ENCODE measurements at places on chromosomes 2 and 18. TPM values are rescaled to one million over a fixed set of nuclear protein-coding genes. Genes with fewer than 3 reads are reported as not detected.

- no peak for DNase-seq
Observed at GRCh38 chr2:85735691-85736090, 18.1 kb upstream of the ATOH8 start.

GRCh38 chr2:130336877-130337734, 5.6 kb upstream of the IMP4 start:
- DNase-seq: peak; percentile 88

- no peak for DNase-seq
Observed at GRCh38 chr2:133166031-133166430, 402.2 kb downstream of the NCKAP5 start.

DNA sequence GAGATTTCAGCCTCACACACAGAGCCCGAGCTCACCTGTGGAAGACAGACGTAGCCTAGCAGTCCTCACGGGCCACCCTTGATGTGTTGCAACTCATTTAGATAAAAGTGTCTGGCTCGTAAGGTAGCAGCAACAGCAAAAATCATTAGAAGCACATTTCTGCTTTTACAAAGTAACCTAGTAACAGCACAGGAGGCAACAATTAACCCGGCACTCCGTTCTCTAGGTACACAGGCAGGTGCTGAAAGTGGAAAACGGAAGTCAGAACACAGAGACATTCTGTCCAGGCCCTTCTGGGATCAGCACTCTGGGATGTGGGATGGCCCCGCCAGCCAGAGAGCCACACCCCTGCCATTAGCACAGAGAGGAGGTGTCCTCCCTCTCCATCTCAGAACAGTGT, 99.3 kb downstream of the KLHL29 start:
- no peak for DNase-seq

DNA sequence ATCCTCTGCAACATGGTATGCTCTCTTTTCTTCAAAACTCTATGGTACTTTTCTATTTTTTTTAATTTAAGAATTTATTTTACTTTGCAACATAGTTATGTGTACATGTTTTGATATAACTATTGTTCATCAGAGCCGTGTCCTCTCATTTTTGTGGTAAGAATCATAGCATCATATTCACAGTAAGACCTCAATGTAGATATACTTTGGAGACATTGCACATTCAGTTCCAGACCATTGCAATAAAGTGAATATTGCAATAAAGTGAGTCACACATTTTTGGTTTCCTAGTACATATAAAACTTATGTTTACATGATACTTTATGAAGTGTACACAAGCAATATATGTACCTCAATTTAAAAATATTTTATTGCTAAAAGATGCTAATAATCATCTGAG, 22.7 kb upstream of the LINC00305 start:
- DNase-seq: no peak

DNA sequence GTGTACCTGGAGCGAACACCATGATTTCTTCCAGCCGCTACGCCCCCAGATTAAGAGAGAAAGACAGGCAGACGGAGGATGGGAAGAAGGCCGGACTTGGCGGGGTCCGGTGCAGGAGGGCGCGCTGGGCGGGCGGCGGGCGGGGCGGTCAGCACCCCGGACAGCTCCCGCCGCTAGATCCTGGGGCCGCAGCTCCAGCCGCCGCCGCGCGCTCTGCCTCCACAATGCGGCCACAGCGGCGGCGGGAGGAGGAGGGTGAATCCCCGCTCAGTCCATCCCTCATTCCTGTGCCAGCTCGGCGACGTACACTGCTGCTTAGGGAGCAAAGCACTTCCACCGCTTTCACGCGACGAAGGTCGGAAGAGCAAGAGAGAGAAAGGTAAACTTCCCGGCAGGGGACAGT, at the start of gene AKAIN1:
Gene AKAIN1 (minus strand): TSS at position 226 of the 403 bp plus-strand sequence. CDS start 204 bp downstream, at position 22.
- no peak for DNase-seq

DNA sequence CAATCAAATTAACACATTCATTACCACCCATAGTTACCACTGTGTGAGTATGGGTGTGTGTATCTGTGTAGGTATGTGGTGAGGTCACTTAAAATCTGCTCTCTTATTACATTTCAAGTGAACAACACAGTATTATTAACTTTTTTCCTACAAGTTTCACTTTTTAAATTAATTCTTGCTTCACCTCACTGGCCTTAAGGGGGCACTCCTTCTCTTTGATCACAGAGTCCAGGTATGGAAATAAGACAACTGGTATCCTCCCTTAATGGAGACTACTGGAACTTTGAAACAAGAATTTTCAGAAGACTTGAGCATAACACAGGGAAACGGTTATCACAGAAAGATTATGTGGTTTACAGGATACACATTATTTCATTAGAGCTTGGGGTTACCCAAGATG, 255.8 kb downstream of the ASXL3 start:
- no peak for DNase-seq

GRCh38 chr2:30710461-30710860, 96.8 kb downstream of the CAPN13 start:
- no peak for DNase-seq

DNA sequence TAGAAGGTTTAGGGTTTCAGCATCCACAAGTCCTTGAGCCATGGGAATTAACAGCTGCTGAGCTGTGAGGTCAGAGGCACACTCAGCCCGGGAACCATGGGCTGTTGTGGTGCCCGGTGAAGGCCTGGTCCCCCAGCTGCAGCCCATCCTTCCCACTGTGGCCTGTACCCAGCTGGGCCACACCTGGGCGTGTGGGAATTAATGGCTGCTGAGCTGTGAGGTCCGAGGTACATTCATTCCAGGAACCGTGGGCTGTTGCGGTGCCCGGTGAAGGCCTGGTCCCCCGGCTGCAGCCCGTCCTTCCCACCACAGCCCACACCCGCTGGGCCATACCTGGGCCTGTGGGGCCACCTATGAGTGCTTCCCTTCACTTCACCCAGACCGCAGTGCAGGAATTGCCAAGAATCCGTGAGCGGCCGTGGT, 25.2 kb downstream of the TMEM18 start:
- DNase-seq: no peak

DNA sequence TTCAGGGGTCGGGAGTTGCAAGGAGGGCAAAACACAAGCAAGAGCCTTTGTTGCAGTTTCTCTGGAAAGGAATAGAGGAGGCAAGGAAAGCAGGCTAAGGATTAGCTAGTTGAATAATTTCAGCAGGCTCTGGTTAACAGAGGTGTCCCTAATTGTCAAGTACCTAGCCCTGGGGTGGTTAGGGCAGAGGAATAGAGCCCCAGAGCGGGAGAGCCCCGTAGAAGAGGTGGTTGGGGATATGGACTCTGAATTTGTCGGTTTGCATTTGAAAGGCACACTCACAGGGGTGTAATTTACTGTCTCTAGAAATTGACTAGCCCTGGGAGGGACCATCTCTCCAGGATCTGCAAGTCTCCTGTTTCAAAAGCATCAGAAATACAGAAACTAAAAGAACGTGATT, 1030.2 kb downstream of the TMEM182 start:
- no peak for DNase-seq

- DNase-seq: no peak
Observed at GRCh38 chr2:20363578-20363977, 12.9 kb upstream of the PUM2 start.

DNA sequence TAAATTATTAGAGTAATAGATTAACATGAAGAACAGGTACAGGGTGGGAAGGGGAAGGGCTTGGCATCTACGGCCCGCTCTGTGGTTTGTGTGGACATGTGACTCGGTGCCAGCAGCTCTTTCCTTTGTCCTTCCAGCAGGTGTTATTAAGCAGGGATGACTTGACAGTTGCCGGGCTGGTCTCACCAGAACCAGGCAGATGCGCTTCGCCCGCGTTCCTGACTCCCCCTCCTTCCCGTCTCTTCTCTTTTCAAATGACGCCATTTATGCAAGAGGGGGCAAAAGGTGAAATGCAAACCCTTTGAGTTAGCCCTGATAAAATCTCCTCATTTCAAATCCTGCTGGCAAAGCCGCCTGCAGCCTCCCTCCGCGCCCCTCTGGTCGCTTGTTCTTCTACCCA, 38.9 kb upstream of the MGAT4A start:
- DNase-seq: no peak

DNA sequence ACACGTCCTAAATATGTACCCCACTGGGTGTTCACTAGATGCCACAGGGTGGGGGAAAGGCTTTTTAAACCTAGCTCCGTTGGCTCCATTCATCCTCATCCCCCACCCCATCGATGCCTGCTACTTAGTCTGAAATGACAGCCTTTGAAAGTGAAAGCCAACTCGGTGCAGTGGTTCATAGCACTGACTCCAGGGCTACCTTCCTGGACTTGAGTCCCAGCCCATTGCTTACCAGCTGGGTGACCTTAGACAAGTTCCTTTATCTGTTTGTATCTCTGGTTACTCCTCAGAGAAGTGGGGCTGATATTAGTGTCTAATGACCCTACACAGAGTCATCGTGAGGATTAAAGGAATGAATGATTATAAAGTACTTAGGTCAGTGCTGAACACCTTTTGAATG, 24.4 kb downstream of the EHD3 start:
- DNase-seq: no peak

DNA sequence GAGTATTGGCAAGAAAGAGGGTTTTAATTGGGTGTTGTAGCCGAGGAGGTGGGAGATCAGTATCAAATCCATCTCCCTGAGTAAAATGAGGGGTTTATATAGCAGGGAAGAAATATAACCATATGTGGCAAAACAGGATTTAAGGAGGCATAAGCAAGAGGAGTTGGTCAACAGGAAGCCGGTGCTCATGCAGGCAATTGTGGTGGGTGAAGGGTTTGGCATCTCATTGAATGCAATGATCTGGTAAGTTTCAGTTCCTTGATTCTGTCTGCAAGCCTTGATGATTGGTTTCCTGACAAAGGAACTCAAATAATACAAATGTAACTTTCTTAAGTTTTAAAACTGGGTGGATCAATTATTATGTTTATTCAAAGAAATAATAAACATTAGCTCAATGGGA, 564.4 kb upstream of the LINC00305 start:
- DNase-seq: no peak

- no peak for DNase-seq
Observed at GRCh38 chr18:9925369-9925768, 11.6 kb downstream of the VAPA start.

DNA sequence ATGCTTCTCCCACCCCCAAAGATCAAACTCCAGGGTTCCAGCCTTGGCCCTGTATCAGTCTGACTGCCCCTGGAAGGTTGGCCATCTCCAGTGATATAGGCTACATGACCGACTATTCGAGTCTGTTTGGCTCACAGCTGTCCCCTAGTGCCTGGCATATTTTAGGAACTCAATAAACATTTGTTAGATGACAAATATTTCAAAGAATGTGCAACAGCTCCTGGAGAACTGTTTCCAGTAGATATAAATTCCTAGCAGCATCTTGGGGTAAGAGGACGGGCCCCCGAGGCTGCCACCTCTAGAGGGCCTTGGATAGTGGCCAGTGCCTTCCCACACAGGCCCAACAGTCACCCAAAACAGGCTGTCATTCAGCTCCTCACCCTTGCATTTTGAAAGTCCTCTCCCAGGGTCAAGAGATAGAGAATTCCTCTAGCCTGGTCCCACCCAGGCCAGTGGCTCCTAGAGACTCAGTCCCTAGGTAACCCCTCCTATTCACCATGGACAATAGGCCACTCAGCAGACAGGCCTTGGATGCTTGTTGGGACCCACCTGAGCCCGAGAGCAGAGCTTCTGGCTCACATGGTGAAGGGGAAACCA, 45.1 kb upstream of the ATP6V1B1 start:
- no peak for DNase-seq

GRCh38 chr2:215594766-215595165, 158.9 kb upstream of the FN1 start:
- DNase-seq: no peak

DNA sequence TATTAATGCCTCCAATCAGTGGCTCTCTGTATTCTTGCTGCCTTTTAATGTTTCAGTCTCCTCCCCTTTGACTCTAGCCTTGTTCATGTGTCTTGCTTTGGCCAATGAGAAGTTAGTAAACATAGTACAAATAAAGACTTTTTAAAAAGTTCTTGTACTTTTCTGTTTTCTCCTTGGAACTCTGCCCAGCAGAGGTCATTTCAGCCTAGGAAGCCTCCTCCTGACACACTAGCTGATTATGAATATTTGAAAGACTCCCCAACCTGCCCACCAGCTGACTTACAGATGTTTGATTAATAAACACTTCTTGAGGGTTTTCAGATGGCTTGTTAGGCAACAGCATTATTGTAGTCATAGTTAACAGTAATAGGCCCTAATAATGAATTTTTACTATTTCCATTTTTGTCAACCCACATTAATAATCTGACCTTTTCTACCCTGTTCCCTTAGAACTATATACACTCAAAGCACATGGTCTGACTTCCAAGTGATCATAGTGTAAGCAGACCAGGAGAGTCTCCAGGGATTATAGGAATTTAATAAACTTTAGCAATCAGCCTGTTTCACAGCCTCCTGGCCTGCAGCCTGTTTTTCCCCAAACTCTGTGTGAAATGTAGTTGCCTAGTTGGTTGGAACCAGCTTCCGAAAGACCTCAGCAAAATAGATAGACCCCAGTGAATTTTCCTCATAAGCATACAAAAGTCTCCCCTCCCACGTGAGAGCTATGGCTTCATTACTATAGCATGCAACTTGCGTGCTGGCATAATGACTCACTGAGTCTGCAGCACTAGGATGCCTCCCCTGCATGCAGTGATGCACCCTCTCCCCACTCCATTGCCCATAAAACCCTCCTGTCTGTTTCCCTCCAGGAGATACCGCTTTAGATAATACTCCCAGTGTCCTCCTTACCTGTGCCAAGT, 670.7 kb upstream of the ZNF804A start:
- DNase-seq: no peak

DNA sequence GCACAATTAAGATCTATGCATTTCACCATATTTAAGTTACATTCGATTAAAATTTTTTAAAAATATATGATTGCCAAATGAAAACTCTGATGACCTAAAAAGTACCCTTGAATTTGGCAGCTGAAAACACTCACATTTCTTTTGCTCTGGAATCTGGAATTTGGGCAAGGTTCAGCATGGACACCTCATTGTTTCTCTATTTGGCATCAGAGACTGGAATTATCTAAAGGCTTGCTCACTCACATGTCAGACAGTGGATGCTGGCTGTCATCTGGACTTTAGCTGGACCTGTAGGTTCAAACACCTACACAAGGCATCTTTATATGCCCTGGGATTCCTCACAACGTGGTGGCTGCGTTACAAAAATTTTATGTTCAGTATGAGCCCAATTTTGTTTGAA, 16.1 kb downstream of the MBOAT2 start:
- DNase-seq: no peak

DNA sequence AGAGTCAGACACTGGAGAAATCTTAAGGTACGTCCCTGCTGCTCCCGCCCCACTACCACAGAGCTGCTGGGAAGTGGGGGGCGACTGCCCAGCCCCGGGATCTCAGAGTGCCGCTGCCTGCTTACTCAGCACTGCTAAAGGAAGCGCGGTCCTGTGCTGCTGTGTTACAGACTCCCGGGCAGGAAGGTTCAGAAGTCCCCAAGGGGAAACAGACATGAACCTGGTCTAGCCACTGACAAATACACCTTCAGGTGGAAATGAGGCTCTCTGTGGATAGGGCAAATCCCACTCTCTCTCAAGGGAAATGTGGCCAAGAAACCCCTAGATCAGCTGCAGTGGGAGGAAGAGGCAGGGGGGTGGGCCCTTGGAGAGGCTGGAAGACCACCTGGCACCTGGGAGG, 13.7 kb downstream of the MTERF4 start:
- no peak for DNase-seq

Gene VPS54
- 22.5 TPM for total RNA-seq

Gene RNF138
- total RNA-seq: 48.3 TPM

Gene CFC1
- total RNA-seq: 0.44 TPM

Gene TRABD2A
- total RNA-seq: 88.1 TPM

Gene HOXD9
- 0.86 TPM for total RNA-seq

Gene C2orf42
- 11.4 TPM for total RNA-seq

Gene FABP1
- 2,582 TPM for total RNA-seq

Gene POMC
- 0.53 TPM for total RNA-seq

Gene SLC16A14
- 7.9 TPM for total RNA-seq

Gene TLK1
- total RNA-seq: 69.5 TPM

Gene PLGLB1
- 2.5 TPM for total RNA-seq

Gene TCF23
- 0.05 TPM for total RNA-seq

Gene TPGS2
- 51.8 TPM for total RNA-seq

Measured in colonic mucosa (tissue), 4 donors.